Foreskin melanocyte (primary cell): ENCODE measurements at places on chromosomes 1 and 21.
A peak's percentile ranks its signal among the peaks of the same experiment; 100 is the strongest.

DNA sequence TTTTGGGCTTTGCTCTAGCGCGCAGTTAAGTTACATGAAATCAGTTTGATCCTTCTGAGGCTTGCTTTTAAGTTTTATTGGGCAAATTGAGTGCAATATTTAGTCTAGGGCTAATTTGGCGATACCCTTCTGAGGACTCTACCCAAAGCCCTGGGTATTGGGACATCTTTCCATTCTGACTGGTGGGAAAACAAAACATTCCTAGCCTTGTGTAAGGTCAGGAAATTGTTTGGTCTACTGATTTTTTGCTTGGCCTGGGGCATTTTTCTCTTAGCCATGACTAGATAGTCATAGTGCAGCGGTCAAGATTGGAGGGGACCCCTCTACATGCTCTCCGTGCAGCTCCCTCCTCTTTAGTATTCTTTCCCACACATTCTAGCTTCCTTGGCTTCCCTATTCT, 189.6 kb upstream of the PTGFR start:
- DNase-seq: no peak

GRCh38 chr1:247387096-247387495, 28.9 kb upstream of the NLRP3 start:
- DNase-seq: no peak

GRCh38 chr1:215114154-215114933, 31.8 kb downstream of the KCNK2 start:
- DNase-seq: peak; percentile 17

DNA sequence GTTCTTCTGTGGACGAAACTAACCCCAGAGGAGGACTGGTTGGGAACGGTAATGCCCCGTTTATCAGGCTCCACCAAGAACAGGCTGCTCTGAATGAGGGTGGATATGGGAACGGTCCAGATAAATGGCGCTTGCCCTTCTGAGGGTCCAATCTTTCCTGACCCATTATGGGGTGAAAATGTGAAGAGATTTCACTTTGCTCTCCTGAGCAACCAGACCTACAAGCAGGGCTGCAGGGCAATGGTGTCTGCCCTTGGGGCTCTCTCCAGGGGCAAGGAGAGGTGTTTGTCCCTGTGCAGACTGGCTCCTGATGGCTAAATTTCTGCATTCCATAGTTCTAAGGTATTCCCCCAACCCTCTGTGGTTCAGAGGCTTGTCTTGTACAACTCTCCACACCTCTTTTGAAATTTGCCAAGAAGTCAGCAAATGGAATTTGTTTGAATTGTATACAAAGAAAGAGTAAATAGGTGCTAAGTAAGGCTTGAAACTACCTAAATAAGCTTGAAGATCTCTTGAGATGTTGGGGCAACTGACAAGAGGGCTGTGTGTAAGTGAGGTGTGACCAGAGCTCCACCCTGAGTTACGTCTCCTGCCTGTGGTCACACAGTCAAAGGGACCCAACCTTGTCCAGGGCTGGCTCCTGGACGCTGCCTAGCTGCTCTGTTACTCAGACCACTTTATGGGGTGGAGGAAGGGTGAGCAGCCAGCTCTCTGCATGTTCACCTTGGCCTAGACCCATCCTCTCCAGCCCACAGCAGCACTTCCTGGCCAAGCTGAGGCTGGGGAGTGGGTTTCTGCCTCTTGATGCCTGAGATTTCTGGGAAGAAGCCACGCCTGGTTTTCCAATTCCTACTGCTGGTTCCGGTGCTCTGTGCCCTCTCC, 24.8 kb downstream of the SLC2A1 start:
- no peak for DNase-seq

GRCh38 chr21:18244671-18245463, at the start of gene CHODL:
Gene CHODL (plus strand): TSS chr21:18244833. CDS start chr21:18245224, 391 bp downstream.
- DNase-seq: no peak

DNA sequence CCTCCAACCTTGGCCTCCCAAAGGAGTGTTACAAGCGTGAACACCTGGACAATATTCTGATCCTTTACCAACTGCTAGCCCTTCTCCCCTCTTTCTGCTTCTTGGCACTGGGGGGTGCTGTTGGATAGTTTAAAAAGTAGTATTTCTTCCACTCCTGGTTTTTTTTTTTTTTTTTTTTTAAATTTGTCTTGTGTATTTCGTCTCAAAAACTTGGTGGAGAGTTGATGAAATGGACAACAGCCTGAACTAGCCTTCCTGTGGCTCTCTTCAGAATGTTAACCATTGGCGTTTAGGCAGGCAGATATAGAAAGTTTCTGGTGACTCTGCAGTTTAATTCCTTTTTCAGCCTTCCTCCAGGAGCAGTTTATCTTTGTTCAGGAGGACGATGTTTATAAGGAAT, 69.7 kb upstream of the USP24 start:
- DNase-seq: no peak

GRCh38 chr1:198764748-198765147, 125.9 kb downstream of the PTPRC start:
- DNase-seq: no peak

DNA sequence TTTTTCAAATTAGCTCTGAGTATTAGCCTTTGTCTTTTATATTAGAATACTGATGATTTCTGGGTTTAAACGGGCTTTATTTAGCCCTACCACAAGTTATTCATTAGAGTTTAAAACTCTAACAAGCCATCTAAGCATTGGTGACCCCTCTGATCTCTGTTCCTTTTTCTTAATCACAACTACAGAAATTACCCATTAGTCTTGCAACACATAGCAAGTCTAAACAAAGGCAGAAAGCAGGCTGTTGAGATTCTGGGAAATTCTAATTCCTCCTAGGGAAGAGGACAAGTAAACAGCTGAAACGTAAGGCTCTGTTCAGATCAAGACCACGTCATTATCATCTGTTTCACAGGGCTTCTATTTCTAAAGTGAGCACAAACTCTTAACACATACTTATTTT, 491.2 kb upstream of the ZRANB2 start:
- DNase-seq: no peak

DNA sequence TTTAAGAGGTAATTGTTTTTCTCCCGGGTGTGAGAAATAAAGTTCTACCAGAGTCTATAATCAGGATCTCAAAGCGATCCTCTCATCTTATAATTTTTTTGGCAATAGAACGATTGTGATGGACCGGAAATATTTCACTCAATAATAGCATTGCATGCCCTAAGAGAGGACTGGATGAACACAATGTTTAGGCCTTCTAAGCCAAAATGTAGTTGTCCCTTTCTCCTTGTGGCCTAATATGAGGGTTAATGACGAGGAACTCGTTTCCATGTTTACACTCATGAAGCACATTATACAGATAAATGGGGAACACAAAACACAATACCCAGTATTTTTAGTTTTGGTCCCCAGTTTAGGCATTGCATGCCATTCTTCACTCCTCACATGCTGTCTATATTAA, 5.9 kb downstream of the TBX15 start:
- no peak for DNase-seq

DNA sequence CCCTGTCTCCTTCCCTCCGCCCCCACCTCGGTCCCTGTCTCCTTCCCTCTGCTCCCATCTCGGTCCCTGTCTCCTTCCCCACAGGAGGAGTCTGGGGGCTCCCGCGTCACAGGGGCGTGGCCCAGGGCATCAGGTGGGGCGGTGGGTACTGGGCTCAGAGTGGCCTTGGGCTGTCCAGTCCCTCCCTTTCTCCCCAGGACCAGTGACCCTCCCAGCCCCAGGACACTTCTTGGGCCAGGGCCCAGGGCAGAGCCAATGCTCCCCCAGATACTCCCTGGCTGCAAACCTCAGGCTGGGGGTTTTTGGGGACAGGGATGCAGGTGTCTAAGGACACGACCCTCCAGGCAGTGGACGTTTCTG, 6.8 kb upstream of the RNF223 start:
- DNase-seq: no peak

- DNase-seq: peak; percentile 58
Measured at GRCh38 chr21:39014747-39015146, 168.5 kb downstream of the PSMG1 start.

- no peak for DNase-seq
Measured at GRCh38 chr1:77473690-77474089, 191.9 kb downstream of the AK5 start.

DNA sequence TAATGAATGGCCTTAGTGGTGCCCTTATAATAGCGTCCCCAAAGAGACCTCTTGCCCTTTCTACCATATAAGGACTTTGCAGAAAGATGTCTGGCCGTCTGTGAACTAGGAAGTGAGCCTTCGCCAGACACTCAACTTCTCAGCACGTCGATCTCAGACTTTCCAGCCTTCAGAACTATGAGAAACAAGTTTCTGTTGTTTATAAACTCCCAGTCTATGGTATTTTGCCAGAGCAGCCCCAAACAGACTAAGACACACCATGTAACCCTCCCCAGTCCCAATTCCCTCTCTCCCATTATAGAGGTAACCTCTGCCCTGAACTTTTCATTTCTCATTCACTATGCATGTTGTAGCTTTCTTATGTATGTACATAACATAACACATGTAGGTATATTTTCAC, 55.7 kb downstream of the NID1 start:
- DNase-seq: no peak

DNA sequence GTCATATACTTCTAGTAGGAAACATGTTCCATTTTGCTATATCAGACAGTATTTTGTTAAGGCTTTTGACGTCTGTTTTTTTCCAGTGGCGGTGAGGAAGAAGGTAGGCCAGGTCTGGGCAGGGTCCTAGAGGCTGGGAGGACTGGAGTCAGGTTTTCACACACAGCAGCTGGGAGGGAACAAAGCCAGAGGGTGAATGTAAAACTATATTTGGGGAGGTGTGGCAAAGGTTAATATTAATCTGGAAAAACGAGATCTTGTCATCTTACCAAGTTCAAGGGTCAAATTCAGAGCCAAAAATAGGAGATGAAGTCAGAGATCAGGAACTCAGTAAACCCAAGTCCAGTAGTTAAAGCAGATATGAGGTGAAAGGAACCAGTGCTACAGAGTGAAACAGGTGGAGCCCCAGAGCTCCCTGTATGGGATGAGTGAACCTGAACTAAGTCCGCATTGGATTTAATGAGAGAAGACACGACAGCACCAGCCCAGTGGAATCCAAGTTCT, 10.7 kb upstream of the OTUD7B start:
- no peak for DNase-seq

- DNase-seq: no peak
Measured at GRCh38 chr1:5822266-5822665, 170.0 kb downstream of the NPHP4 start.

- DNase-seq: peak; percentile 98
Measured at GRCh38 chr21:45363921-45364467, 41.0 kb upstream of the COL18A1 start.
